Stimulated activated CD8-positive, alpha-beta memory T cell treated with anti-CD3 and anti-CD28 coated beads, Interleukin-15, amount 100 ng/mL, for 24 hours (primary cell): ENCODE measurements at places on chromosomes 7 and 10.

DNA sequence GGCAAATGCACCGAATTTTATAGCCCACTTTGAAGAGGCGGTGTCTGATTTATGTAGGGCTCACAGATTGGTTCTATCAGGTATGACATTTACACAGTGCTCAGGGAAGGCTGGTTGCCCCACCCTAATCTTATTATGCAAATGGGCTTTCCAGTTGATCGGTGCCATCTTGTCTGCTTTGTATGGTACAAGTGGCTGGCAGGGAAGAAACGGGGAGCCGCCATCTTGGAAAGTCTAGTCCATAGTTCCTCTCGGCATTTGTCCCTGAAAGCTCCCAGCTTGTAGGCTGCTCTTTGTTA is 36.6 kb downstream of the TMEM229A start:
- no peak for DNase-seq

DNA sequence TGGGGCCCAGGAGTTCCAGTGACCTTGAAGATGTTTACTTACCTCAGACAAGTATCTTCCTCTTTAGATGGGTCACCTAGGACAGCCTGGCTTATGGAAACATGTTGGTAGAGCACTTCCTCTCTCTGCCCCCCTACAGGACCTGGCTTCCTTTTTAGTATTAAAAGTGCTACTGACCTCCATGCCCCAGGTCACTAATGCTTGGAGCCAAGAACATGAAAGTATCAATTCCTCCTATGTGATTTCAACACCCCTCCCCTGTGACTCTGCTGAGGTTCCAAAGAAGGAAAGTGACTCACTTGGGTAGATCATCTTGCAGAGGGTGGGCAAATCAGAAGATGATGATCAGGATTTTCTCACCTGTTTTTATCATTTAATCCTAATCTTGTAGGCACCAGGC is 125.3 kb upstream of the CCDC6 start:
- no peak for DNase-seq

- no peak for DNase-seq
Observed at GRCh38 chr7:99006739-99007424, 128.6 kb downstream of the TRRAP start.

DNA sequence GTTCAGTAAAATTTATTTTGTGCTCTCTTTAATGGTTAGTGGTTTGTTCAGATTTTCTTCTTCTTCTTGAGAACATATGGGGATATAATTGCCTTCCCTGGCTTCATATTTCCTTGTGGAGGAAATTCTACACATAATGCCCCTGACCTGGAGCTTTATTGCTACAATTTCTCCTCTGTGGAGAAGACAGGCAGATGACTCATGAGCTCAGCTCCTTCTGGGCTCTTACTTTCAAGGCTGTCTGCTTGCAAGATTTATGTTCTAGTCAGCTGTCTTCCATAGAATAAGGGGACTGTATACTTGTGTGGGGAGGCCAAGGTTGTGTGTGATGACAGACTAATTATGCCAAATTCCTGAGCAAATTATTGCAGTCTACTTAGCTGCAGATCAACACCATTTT is 1.6 kb downstream of the LRRD1 start:
- DNase-seq: no peak

DNA sequence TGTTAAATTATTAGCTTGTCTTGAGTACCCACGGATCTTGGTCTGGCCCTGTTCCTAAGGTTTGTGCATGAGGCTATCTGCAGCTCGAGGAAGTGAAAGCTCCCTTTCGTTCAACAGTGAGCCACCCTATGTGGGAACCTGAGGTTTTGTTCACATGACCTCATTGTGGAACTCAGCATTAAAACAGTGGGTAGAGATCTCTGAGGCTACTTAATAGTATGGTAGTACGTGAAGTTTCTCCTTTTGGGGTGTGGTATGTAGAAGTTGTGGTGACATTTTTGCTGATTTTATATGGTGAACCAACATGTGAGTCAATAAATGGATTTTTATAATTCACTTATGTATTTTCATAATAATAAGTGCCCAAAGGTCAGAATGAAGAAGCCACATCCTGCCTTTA is 252.7 kb upstream of the FERD3L start:
- DNase-seq: no peak

- no peak for DNase-seq
Observed at GRCh38 chr10:16942381-16943078, 125.3 kb upstream of the RSU1 start.

- DNase-seq: no peak
Observed at GRCh38 chr7:92832534-92833023, 3.8 kb downstream of the CDK6 start.
